Activated naive CD4-positive, alpha-beta T cell treated with anti-CD3 and anti-CD28 coated beads for 36 hours (primary cell): ENCODE measurements at places on chromosomes 4 and X. TPM values are rescaled to one million over a fixed set of nuclear protein-coding genes. Genes with fewer than 3 reads are reported as not detected.

DNA sequence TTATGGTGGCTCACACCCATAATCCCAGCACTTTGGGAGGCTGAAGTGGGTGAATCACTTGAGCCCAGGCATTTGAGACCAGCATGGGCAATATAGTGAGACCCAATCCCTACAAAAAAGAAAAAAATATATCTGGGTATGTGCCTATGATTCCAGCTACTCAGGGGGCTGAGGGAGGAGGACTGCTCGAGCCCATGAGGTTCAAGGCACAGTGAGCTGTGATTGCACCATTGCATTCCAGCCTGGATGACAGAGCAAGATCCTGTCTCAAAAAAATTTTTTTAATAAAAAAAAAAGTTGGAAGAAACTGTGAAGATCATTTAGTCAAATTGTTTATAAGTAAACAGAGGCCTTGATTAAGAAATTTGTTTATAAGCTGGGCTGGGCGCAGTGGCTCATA lies 39.7 kb downstream of the KLHL8 start:
- DNase-seq = no peak

- no peak for DNase-seq
These were observed 51.5 kb upstream of the RAB9B start for GRCh38 chrX:103883533-103883932.

DNA sequence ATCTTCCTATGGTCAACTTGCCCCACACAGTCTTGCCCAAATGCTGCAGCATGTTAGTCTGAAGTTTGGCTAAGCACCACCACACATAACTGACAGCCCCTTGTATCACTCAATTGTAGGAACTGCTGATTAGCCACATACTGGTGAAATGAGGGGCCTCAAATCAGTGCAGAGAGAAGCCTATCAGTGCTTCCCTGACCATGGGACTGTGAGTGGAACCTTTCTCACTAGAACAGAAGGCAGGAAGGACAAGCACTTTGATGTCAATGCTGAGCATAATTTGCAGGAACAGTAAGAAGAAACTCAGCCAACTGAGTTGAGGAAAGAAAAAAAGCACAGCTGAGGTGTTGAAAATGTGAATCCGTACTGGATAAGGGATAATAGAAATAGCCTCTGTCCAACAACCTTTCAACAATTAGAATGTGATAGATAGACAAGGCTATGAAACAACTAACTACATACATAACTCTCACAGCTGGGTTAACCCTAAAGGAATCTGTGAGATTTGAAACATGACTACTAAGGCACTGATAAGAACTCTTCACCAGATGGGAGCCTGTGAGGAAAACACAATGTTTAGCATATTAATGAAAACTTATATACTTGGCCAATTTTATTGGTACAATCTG lies 136.6 kb upstream of the SH3RF1 start:
- DNase-seq = no peak

DNA sequence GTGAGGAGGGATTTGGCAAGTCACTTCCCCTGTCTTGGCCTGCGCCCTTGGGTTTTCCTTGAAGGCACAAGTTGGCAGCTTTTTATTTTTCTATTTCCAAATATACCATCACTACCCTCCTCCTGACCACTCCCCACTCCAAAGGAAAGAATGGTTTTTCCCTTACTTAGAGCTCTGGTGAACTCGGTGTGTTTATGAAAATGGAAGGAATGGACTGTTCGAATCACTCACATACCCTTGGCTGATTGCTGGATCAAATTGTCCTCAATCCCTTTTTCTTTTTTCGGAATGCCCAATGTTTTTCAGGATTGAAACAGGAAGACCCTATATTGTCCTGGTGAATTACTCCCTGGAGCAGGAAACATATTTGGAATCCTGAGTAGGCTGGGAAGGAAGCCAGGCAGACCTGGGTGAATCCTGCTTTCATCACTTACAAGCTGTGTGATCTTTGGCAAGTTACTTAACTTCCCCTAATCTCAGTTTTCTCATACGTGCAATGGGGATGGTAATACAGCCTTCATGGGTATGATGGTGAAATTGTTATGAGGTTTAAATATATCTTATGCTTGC lies 70.7 kb downstream of the RTL5 start:
- no peak for DNase-seq

- no peak for DNase-seq
These were observed 370.0 kb downstream of the GPAT3 start for GRCh38 chr4:83905952-83906351.

GRCh38 chr4:83772685-83773084 lies 236.8 kb downstream of the GPAT3 start:
- DNase-seq = no peak

DNA sequence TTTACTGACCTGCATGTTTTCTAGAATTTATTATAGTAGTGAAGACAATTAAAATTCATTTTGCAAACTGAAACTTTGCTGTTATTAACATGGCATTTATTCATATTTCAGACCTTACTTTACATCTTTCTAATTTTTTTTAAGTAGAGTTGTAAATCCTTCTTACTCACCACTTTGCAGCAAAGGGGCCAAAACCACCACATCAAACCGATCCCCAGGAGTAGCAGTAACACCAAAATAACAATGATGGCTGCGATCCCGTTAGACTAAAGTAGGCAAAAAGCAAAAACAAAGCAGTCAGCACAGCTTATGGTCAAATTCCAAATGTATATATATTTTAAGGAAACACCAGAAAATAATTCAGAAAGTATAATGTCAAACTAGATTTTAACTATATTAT lies 64.7 kb downstream of the ANTXR2 start:
- DNase-seq = no peak

DNA sequence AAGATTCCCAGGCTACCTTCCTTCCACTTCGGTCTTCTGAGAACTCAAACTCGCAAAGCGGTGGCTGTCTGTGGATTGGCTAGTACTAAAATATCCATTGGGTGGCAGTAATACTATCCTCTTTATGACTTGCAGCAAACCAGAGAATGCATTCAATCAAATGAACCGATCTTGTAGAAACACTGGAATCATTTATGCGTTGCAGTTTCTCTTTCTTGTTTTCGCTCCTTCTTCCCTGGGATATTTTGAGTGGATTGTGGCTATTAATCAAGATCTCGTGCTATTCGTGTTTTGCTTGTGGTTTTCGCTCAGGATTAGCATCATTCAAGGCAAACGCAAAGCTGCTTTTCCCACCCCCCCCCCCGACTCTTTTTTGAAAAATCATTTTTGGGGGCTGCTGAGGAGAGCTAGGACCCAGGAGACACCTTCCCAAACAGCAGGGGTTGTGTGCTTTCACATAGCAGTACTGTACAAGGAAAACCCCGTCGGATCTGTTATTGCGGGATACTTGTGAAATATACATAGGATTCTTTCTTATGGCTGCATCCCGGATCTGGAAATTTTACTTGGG lies at the start of gene IL1RAPL1:
Gene IL1RAPL1, plus strand, starts transcription at position 466 of the 571 bp plus-strand sequence.
- no peak for DNase-seq

DNA sequence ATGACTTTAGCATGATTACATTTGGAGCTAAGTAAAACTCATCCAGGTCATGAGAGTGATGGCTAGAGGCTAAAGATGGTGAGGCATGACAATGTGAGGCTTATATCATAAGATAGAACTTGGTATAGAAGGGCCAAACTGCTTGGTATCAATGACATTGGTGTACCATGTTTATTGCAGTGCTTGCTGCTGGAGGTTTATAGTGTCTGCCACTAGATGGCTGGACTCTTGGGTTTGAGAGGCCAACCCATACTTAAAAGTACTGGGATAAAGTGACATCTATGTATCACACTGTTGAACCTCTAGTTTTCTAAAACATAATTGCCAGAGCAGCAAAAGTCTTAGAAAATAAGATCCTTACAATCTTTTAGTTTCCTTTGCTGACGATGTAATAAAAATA lies 83.0 kb upstream of the TACR3 start:
- no peak for DNase-seq

GRCh38 chr4:186416451-186417060 lies 138.8 kb downstream of the MTNR1A start:
- no peak for DNase-seq

- no peak for DNase-seq
These were observed 73.0 kb downstream of the SEC24D start for GRCh38 chr4:118762730-118763477.

DNA sequence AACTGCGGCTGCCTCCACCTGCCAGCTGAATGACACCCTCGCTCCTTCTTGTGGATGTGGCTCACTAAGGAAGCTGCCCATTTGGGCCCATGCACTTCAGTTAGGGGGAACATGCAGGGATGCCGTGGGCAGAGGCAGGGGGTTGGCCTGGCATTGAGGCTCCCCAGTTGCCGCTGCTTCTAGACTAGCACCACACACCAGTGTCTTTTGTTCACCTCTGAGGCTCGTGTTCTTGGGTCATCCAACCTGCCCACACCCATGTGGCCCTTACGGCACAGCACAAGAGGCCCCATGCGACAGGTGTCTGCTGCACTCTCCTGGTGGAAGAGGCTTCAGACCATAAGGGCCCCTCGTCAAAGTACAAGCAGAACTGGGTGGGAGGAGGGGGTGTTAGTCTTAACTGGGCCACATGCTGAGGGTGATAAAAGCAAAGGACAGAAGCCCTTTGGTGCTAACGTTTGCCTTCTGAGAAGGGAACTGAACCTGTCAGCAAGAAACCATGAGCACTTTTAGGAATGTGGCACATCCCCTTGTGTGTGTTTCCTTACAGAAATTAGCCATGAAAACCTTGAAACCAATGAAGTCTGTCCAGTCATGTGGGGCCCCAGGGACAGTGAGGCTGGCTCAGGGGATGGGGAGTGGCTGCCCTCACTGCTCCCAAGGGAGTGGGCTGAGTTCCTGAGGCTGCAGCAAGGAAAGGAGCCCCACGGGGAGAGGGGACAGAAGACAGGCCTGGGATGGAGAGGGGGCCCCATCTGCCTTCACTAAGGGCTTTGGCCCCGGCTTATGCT lies 39.2 kb downstream of the MAP7D3 start:
- DNase-seq = no peak

- no peak for DNase-seq
These were observed 44.3 kb upstream of the CLCN4 start for GRCh38 chrX:10112510-10112909.

DNA sequence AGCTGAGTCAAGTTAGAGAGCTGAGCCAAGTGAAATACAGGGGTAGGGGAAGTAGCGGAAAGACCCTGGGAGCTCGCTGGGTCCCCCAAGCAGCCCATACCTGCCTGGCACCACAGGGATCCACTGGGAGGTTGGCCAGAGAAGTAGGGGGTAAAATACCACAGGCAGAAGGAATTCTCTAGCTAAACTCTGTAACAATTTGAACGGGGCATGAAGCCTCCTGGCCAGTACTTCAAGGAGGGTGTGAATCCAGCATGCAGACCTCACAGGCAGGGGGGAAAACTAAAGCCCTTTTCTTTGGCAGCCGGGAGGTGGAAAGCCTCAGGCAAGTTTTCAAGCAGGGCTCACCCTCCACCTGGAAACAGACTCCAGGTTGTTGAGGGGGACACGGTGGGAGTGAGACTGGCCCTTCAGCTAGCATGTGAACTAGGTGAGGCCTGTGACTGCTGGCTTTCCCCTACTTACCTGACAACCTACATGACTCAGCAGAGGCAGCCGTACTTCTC lies 3.7 kb upstream of the UGT2A1 start:
- no peak for DNase-seq

- DNase-seq = no peak
These were observed 75.2 kb upstream of the NUDT6 start for GRCh38 chr4:122997463-122998101.

DNA sequence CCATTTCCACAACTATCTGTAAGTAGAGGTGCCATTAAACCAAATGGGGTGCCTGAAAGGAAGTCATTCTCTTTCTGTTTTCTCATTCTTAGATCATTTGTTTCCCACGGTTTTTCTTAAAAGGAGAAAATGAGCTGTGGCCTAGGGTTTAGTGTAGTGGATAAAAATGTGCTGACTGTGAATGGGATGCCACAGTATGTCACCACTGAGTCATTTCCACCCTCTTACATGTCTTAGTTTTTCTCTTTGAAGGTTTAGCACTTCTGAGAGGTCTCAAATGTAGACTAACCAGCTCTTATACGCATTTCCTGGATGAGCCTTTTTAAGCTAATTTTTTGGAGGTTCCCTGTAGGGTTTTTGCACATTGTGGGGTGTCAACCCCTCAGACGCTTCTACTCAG lies 244.5 kb upstream of the SPANXN1 start:
- DNase-seq = no peak

- DNase-seq = no peak
These were observed 639.5 kb upstream of the AADAT start for GRCh38 chr4:170729236-170729635.

- no peak for DNase-seq
These were observed 226.0 kb downstream of the RPA4 start for GRCh38 chrX:97109730-97110129.

The ZMAT1 gene
- total RNA-seq = 2.8 TPM

The ARMCX2 gene
- 10.9 TPM for total RNA-seq

The CLDN22 gene
- not detected for total RNA-seq

The GPR34 gene
- not detected for total RNA-seq

The CNGA1 gene
- total RNA-seq = 0.94 TPM

The TEX13B gene
- not detected for total RNA-seq

The PAGE4 gene
- not detected for total RNA-seq

The SPANXN3 gene
- total RNA-seq = not detected
